Breast epithelium (tissue), 4 donors: ENCODE measurements at places on chromosomes 3 and 15.

GRCh38 chr3:135366816-135367215 lies 571.8 kb downstream of the EPHB1 start:
- DNase-seq = no peak

- DNase-seq = no peak
Measured at GRCh38 chr15:36024031-36024688, 478.2 kb upstream of the DPH6 start.

GRCh38 chr3:33211444-33211843 lies 7.2 kb downstream of the SUSD5 start:
- DNase-seq = peak; percentile 56

DNA sequence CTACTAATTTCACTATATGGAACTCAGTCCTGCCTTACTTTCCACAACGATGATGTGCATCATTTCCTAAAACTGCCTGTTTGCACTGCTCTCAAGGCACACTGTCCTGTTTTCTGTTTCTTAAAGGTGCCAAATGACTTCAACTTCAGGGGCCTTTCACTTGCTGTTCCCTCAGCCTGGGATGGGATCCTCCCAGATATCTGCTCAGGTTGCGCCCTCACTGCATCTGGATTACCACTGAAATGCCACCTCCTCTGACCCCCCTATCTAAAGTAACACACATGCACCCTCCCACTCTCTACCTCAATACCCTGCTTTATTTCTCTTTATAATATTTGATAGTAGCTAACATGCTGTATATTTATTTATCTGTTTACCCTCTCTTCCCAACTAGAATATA lies 123.8 kb upstream of the CMC1 start:
- DNase-seq = no peak

GRCh38 chr3:130509008-130509407 lies 8.0 kb upstream of the COL6A6 start:
- DNase-seq = no peak

DNA sequence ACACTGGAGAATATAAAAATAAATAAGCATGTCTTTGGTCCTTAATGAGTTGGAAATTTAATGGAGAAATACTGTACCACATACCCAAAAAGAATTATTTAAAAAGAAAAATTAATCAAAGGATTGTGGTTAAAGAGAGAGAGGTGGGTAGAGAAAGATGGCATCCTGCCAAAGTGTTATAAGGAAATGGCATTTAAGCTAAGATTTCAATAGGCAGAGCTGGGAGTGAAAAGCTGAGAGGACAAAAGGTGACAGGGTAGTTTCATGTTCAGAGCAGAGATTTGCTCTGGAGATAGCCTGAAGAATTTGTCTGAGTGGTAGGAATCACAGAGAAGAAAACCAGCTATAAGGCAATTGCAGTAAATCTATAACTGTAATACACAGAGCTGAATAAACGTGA lies 181.0 kb downstream of the SI start:
- DNase-seq = no peak

DNA sequence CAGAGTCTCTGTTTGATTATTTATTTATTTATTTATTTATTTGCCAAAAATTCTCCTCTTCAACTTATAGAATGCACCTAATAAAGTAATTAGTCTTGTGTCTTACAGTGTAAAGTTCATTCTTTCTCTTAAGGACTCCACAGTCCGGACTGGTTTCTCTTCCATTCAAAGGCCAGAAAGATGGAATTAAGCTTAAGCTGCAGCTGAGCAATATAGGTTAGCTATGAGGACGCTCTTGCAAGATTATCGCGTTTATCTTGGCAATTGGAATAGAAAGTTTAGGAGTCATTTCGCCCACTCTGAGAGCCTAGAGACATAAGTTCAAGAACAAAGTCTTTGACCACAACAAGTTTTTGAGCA lies 15.0 kb downstream of the TAGLN3 start:
- DNase-seq = no peak

- no peak for DNase-seq
Measured at GRCh38 chr15:55894399-55894965, 98.9 kb downstream of the NEDD4 start.

DNA sequence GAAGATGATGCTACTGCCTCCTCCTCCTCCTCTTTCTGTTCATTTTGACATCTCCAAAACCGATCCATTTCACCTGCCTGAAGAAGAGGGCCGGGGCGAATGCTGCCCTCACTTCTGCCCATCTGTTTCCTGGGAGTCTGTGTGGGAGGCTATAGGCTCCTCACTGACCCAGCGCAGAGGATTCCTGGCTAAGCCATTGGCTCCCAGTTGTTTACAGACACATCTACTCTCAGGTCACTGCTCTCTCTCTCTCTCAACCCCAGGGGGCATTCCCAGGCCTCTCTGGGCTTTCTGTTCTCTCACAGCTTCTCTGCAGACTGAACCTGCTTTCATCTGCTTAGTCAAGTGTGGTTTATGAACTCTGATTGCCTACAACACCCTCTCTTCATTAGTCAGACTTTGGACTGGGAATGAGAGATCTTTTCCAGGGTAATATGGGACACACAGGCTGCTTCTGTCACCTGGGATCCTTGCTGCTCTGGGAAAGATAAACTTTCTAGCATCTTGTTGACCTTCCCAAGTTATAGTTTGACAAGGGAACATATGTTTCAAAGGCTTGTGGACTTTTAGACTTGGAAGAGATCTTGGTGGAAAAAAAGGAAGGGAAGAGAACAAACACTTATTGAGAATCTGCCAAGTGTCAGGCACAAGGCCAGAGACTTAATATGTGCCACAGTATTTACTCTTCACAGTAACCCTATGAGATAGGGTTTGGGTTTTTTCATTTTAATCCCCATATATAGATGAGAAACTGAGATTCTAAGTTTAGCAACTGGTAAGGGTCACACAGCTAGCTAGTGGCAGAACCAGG lies 30.2 kb upstream of the USP3 start:
- DNase-seq = no peak

DNA sequence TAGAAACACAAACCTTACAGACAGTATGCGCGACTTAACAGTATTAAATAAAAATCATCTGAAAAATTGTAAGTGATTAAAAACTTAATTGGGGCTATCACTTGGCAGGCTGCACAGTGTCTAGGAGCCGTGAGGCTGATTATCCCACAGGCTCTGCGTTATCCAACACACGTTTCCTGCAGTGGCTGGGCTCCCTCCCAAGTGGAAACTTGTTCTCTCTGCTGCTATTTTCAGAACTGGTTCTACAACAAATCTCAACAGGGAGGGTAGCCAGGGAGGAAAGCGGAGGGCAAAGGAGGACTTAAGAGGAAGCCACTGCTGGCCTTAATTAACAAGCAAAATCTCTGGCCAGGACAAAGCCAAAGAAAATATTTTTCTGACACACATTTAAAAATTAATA lies 555.2 kb downstream of the MAGI1 start:
- peak; percentile 65 for DNase-seq

- DNase-seq = no peak
Measured at GRCh38 chr3:149336925-149337324, 3.5 kb upstream of the TM4SF18 start.

DNA sequence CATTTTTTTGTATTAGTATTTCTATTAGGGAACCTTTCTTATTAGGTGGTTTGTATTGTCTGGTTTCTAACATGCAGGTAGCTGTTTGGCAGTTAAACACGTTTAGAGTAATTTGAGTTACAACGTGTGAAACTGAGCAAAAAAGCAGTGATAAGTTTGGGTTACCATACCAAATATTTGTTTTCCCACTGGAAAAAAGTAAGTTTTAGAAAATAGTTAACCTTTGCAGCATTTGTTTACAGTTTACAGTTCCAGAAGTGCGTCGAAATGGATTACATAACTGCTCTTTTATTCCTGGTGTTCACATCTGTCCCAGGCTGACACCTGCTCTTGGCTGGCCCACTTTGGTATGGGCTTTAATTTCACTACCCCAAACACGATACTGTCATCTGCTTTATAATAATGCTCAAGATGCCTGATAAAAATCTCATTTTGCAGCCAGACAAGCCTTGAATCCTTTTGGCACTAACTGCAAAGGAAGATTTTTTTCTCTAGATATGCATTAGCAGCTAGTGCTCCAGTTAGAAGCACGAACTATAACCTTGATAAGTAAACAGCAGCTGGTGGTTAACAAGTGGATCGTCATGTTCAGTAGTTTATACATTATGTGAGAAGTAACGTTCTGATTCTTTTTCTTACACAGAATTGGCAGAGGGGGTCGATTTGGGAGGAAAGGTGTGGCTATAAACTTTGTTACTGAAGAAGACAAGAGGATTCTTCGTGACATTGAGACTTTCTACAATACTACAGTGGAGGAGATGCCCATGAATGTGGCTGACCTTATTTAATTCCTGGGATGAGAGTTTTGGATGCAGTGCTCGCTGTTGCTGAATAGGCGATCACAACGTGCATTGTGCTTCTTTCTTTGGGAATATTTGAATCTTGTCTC lies 5.3 kb downstream of the EIF4A2 start:
- DNase-seq = no peak

DNA sequence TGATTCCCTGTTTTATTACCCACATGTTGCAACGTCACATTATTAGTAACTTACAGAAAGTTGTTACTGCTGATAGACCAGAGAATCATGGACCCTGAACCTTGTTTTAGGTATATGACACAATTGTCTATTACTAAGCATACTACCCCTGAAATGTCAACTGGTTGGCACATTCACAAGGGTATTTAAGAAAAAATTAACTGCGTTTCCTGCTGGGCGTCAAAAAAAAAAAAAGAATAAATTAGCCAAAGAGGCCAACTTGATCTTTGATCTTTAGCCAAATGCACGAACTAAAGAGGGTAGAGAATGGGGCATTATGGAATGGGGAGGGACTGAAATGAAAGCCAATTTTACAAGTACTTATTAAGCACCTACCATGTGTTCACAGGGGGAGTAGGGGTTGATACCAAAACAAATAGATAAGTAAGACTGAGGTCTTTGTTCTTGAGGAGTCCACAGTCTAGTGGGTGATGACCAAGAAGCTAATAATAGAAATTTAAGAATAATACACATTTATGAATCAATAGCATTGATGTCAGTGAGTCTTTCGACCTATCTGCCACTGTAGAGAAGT lies 17.8 kb upstream of the MUC13 start:
- DNase-seq = no peak

- DNase-seq = no peak
Measured at GRCh38 chr3:12979151-12979946, 93.9 kb downstream of the IQSEC1 start.
